ENCODE measurements at places on chromosomes 1 and 21.

GRCh38 chr1:51612447-51612961, 4.4 kb upstream of the OSBPL9 start:
- no peak for DNase-seq

GRCh38 chr21:41953831-41954653, at the start of gene C2CD2:
Gene C2CD2, minus strand, starts transcription at chr21:41954018. Its CDS starts 370 bp downstream, at chr21:41953648.
- DNase-seq, result no peak

DNA sequence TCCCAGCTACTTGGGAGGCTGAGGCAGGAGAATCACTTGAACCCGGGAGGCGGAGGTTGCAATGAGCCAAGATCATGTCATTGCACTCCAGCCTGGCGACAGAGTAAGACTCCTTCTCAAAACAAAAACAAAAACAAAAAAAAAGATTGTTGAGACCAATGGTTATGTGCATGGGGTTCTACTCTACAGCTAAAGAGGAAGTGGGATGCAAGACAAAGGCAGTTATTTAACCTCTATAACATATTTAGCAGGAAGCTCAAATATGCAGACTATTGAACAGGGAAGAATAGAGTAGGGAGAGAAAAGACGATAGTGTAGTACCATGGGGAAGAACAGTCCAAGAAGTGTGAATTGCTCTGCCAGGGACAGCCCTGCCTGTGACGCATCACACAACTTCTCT, 227.7 kb downstream of the SMYD3 start:
- no peak for DNase-seq

DNA sequence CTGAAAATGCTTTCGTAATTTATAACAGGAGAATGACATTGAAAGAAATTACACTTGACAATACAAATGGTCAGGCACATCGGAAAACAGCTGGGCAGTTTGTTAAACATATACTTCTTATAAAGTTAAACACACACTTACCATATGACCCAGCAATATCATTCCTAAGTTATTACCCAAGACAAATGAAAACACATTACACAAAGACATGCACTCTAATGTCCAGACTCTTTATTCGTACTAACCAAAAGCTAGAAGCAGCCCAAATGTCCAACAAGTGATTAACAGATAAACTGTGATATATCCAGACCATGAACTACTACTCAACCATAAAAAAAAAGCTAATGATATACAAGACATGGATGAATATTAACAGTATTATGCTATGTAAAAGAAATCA, 8.5 kb downstream of the AKT3 start:
- DNase-seq, result no peak
